ENCODE measurements at places on chromosomes 11 and 22.
A peak's percentile ranks its signal among the peaks of the same experiment; 100 is the strongest.

DNA sequence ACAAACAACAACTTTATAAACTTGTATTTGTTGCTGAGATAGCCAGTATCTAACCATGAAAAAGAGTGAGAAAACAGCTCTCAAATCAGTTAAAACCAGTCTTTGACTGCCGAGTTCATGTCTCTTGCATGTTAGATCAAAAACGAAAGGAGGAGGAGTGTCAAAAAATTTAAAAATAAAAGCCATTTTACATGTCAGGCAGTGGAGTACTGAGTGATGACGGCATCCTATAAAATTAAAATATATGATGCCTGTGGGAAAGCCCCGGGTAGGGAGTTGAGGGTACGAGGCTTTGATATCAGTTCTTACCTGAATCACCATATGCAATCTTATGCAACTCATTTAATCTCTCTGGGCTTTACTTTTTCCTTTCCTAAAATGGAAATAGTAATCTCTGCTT is 117.3 kb downstream of the ETS1 start:
- DNase-seq: no peak

GRCh38 chr11:71447791-71448256 is 369 bp downstream of the DHCR7 start:
- no peak for DNase-seq

DNA sequence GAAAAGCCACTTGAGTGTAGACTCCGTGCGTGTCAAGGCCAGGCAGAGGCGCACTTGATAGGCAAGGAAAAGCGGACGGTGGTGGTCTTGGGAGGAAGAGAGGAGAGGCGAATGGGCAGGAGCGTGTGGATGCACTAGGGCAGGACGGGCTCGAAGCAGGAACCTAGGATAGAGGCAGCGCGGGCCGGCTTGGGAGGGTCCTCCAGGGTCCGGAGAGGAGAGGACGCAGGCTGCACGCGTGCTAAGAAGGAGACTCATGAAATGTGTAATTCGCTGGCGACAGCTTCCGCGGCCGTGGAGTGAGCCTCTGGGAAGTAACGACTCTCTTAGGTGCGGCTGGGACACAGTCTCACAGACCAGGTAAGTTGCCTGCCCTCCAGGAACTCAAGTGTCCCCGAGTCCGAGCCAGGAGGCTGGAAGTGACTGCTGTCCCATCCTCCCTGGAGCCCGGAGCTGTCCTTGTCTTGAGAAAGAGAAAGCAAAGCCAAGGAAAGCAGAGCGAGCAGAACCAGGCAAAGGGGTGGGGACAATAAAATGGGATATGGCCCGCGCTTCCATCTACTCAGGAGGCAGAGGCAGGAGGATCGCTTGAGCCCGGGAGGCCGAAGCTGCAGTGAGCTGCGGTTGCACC is 874 bp upstream of the IL17RA start:
- no peak for DNase-seq

DNA sequence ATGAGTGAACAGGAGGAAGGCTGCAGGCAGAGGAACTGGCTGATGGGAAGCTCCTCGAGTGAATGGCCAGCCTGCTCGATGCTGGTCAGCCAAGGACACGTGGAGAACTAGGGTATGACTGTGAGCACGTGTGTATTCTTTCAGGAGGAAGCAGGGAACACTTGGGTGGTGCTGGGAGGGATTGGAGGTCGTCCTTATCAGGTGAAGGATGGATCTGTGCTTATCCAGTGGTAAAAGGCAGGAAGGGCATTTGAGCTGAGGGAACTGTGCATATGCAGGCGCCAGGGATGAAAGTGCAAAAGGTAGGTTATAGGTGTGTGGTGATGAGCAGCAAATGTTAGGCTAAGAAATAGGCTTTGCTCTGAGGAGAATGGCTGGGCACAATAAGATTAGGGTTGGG is 9.7 kb upstream of the SLCO2B1 start:
- DNase-seq: no peak

- DNase-seq: no peak
Observed at GRCh38 chr11:134905517-134905916, 493.5 kb upstream of the B3GAT1 start.

GRCh38 chr22:37508431-37508992 is 10.7 kb downstream of the CARD10 start:
- DNase-seq: no peak

GRCh38 chr11:80587906-80588305 is 1147.1 kb upstream of the TENM4 start:
- DNase-seq: no peak

- peak; percentile 81 for DNase-seq
Observed at GRCh38 chr11:46537537-46538295, 56.1 kb downstream of the AMBRA1 start.

DNA sequence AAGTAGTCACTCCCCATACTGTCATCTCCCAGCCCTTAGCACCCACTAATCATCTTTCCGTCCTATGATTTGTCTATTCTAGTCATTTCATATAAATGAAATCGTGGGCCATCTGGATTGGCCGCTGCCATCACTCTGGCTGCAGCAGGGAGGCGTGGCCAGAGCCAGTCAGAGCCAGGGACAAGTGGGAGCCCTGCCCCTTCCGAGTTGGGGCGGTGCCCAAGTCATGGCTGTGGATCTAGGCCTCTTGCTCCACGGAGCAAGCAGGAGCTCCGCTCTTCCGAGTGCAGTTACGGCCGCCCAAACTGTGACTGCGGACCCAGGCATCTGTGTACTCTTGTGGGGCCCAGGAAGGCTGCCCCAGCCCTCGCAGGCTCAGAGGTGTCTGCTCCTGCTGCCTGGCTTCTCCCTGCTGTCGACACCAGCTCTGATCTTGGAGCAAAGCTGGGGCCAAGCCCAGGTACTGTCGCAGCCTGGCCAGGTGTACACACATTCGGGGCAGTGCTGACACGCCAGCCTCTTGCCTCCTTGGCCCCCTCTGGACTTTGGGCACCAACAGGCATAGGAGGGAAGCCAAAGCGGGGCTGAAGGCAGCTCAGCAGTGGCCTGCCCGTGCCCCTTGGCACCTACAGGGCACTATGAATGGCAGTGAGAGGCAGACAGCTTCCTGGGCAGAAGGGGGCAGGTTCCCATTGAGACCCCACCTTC is 8.4 kb downstream of the MRPL48 start:
- no peak for DNase-seq

GRCh38 chr22:31637891-31638618 is 24.0 kb downstream of the PISD start:
- no peak for DNase-seq

GRCh38 chr11:18669219-18669596 is 29.4 kb upstream of the TMEM86A start:
- no peak for DNase-seq

- no peak for DNase-seq
Observed at GRCh38 chr11:63535734-63536133, 874 bp upstream of the PLAAT4 start.

DNA sequence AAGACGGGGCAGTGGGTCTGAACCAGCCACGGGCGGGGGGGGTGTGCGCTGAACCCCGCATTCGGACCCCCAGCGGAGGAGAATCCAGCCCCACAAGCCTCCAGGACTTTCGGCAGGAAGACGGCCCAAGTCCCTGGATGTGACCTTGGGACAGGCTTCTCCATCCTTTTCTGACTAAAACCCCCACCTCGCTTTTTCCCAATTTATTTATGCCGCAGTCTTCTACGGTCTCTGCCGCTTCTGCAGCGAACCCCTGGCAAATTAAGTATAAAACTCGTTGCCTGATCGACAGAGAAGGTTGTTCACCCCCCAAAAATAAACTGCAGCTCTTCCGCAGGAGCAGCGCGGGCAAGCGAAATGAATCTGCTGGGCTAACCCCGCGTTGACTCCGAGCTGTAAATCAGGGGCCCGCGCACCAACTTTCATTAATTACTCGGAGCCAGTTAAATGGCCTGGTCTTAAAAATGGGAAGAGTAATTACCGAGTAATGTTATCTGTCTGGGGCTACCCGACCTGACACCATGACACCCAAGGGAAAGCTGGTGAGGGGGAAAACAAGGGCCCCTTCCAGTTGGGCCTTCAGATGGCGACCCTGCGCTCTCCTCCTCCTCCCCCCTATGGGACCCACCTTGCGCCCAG is 6.6 kb downstream of the WT1 start:
- no peak for DNase-seq

GRCh38 chr11:85889676-85890579 is 34.7 kb downstream of the CCDC83 start:
- no peak for DNase-seq

- no peak for DNase-seq
Observed at GRCh38 chr11:123822032-123822431, 15.9 kb upstream of the OR6M1 start.

GRCh38 chr11:80083531-80083951 is 642.7 kb upstream of the TENM4 start:
- DNase-seq: no peak

DNA sequence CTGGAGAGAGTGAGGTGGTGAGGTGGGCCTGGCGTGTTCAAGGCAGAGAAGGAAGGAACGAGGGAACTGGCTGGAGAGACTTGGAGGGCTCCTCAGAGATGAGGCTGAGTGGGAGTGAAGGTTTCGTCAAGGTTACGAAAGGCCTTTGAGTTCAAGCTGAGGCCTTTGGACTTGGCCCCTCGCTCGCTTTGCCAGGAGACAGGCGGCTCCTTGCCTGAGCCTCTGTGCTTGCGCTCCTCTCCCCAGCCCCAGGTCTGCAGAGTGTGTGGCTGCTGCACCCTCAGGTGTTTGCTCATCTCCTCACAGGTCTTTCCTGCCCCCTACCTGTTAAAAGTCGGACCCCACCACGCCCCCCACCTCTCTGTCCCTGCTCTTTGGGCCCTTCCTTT is 91.6 kb downstream of the ATXN10 start:
- no peak for DNase-seq

- no peak for DNase-seq
Observed at GRCh38 chr11:64276653-64277431, 7.6 kb downstream of the BAD start.

GRCh38 chr22:49324527-49325491 is 502.9 kb downstream of the BRD1 start:
- no peak for DNase-seq

DNA sequence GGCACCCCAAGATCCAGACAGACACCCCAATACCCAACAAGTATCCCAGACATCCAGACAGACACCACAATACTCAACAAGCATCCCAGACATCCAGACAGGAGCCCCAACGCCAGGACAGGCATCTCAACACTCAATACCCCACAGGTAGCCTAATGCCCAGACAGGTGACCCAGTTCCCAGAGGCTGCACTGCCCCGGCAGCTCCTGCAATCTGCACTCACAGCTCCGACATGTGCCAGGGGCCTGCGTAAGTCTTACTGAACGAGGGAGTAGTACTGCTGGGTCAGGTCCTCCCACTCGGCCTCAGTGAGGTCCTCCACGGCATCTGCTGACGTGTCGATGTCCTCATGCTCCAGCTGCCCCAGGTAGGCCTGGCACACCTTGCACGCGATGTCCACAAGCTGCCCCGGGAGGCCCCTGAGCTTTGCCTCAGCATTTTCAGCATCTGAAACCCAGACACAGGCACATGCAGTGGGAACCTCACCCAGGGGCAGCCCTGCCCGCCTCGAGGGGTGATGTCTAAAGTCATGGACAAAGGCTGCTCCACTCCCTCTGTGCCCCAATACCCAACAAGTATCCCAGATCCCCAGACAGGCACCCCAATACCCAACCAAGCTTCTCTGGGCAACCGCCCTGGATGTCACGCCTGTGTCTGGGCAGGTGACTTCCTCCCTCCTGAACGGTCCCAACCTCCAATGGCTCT is 16.6 kb downstream of the TTLL8 start:
- no peak for DNase-seq

- DNase-seq: no peak
Observed at GRCh38 chr11:120061761-120062560, 76.0 kb downstream of the TRIM29 start.

DNA sequence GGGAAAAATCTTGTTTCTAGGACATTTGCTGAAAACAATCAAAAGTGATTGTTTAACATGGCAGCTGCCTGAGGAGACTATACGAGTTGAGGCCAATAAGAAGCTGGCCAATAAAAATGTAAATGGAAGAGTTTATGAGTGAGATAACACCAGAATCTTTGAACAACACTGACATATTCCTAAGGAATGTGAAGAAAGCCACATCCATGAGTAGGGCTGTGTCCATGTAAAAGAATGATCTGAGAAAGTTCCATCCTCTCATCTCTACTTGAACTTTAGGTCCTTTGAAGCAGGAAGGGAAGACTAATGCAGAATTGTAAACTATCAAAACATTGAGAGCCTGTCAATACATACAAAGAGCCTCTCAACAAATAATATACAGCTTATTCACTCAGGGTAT is 6.9 kb upstream of the CHORDC1 start:
- DNase-seq: no peak

GRCh38 chr11:103968685-103969084 is 67.8 kb upstream of the DDI1 start:
- no peak for DNase-seq

- no peak for DNase-seq
Observed at GRCh38 chr22:45200860-45201511, 37.3 kb downstream of the NUP50 start.

DNA sequence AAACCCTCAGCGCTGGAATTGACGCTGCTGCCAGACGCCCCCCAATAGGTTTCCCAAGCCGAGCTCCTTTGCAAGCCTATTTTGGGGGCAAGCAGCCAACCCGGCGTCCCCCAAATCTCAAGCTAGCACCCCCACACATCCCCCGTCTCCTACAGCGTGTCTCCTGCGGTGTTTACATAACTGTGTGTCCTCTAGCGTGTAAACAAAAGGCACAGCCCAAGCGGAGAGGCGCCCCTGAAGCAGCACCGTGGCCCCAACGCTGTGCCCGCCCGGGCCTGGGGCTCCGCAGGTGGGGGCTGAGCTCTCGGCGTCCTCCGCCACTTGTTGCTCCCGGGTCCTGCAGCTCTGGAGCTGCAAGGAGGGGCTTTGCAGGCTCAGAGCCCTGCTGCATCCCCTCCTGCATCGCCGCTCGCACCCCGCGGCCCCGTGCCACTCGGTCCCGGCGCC is 1.6 kb downstream of the CADM1 start:
- no peak for DNase-seq

GRCh38 chr11:94245121-94245520 is 59.3 kb upstream of the IZUMO1R start:
- DNase-seq: no peak

DNA sequence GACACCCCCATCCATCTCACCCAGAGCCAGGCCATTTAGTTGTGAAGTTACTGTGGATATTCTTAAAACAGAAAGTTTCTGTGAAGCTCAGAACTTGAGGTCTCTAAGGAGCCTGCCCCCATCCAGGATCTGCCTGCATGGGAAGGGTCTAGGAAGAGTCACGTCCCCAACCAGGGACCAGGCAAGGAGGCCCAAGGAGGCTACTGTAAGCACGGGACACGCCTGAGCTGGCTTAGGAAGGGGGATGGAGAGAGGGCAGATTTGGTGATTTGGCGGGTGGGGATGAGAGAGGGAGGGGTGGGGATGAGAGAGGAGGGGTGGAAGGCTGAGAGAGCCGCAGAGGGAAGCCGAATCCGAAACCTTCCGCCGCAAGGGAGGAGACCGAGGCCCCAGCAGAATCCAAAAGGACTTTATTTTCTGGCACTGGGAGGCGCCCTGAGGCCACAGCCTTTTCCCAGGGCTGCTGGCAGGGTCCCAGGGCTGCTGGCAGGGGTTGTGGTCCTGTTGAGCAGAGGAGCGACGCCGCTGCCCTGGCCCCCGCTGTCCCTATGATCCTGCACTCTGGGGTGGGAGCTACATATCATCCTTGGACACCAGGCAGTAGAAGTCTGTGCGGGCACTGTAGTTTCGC is 9.4 kb downstream of the SIGIRR start:
- no peak for DNase-seq

DNA sequence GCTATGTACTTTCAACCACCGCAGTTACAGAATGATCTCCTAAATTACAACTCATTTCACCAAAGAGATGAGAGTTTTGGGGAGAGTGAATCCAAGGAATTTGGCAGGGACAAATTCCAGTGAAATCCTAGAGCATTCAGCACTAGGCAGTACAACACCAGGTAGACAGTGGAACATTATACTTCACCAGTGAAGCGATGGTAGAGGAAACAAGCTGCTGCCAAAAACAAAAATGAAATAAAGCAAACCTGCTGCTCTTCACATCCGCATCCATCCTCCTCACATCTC is 16.9 kb downstream of the SMCO4 start:
- DNase-seq: no peak

All from NCI-H1436 (cell line).